Endothelial cell of umbilical vein (primary cell): ENCODE measurements at places on chromosomes 12 and 14.

- no peak overlapping the region for H3K4me3 ChIP-seq
- no peaks in the 10 kb centered on the region for H3K27me3 ChIP-seq
- H3K36me3 ChIP-seq: no peaks in the 10 kb centered on the region
- H3K4me1 ChIP-seq: no peaks in the 10 kb centered on the region
These were observed 54.8 kb upstream of the DYRK2 start for GRCh38 chr12:67593461-67594330.

DNA sequence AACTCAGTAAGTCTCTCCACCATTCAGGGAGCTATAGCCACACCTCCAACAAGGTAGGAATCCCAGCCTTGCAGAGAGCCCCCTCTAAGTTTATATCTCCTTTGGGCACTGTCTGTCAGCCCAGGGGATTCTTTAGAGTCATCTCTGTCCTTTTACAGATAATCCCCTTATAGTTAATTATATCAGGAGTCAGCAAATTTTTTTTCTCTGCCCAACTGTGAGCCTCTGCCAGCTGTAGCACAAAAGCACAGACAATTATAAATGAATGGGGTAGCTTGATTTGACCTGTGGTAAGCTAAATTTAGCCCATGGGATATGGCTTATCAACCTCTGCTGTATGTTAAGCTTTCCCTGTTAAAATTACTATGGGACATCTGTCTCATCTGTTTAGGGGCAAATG lies 8.3 kb downstream of the CEP128 start:
- no peak for DNase-seq
- no peaks in the 10 kb centered on the region for H3K27me3 ChIP-seq
- no peaks in the 10 kb centered on the region for H3K36me3 ChIP-seq
- no peak overlapping the region for H3K27ac ChIP-seq
- no peak overlapping the region for H3K4me3 ChIP-seq

GRCh38 chr14:22415605-22415959 lies 173.4 kb downstream of the DAD1 start:
- no peak for DNase-seq
- H3K4me1 ChIP-seq: no peaks in the 10 kb centered on the region
- H3K4me3 ChIP-seq: no peak overlapping the region

- H3K36me3 ChIP-seq: no peaks in the 10 kb centered on the region
- no peak overlapping the region for H3K27ac ChIP-seq
- no peaks in the 10 kb centered on the region for H3K27me3 ChIP-seq
- H3K4me1 ChIP-seq: peaks cover 5% of the 10 kb centered on the region
These were observed 267.6 kb downstream of the AEBP2 start for GRCh38 chr12:19706936-19707335.

GRCh38 chr14:65566820-65567522 lies 154.4 kb downstream of the FUT8 start:
- H3K36me3 ChIP-seq: no peaks in the 10 kb centered on the region
- DNase-seq: no peak
- H3K27me3 ChIP-seq: no peaks in the 10 kb centered on the region
- no peaks in the 10 kb centered on the region for H3K4me1 ChIP-seq
- H3K4me3 ChIP-seq: no peak overlapping the region

- DNase-seq: no peak
- no peaks in the 10 kb centered on the region for H3K36me3 ChIP-seq
- no peaks in the 10 kb centered on the region for H3K4me1 ChIP-seq
These were observed 109.3 kb downstream of the C12orf42 start for GRCh38 chr12:103386451-103386850.

GRCh38 chr14:69132513-69133181 lies 20.3 kb downstream of the DCAF5 start:
- no peak overlapping the region for H3K4me3 ChIP-seq
- H3K36me3 ChIP-seq: no peaks in the 10 kb centered on the region
- H3K4me1 ChIP-seq: peaks cover 16% of the 10 kb centered on the region
- no peak for DNase-seq
- H3K27ac ChIP-seq: no peak overlapping the region
- H3K27me3 ChIP-seq: no peaks in the 10 kb centered on the region

DNA sequence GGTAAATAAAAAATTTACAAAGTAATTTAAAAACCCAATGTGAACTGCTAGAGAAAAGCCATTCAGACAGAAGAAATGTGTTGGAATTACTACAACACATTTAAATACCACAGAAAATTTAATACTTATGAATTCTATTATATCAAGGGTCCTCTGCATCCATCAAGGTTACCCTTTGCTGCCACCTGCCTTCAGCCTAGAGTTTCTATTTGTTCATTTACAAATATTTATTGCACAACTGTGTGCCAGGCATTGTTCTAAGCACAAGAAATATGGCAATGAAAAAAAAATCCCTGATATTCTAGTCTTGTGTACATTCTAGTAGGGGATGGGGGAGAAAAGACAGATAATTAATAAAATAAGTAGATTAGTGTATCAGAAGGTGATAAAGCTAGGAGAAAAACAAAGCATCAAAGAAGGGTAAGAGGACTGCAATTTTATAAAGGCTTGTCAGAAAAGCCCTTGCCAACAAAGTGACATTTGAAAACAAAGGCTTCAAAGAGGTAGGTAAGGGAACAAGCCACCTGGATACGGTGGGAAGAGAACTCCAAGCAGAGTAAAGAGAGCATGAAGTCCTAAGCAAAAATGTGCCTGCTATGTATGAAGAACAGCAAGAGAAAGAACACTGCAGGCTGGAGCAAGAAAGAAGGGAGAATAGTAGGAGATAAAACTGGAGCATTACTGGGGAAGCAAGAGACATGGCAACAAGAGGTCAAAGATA lies 59.1 kb upstream of the SLC6A13 start:
- no peaks in the 10 kb centered on the region for H3K27me3 ChIP-seq
- no peak overlapping the region for H3K27ac ChIP-seq
- no peaks in the 10 kb centered on the region for H3K4me1 ChIP-seq
- peaks cover 21% of the 10 kb centered on the region for H3K36me3 ChIP-seq

DNA sequence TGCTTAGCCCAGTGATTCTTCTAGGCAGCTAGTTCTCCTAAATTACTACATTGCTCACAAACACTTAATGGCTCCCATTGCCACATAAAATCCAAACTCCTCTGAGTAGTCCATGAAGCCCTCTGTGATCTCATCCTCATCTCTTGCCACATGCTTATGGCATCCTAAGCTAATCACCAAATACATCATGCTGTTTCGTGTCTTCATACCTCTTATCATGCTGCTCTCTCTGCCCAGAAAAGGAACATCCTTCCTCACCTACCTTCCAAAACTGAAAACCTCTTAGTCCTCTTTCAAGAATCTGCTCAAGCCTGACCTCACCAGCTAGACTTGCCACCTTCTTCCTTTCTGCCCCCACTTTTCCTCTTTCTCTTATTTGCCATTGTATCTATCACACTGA lies 108.5 kb downstream of the DUSP6 start:
- no peaks in the 10 kb centered on the region for H3K36me3 ChIP-seq
- H3K27ac ChIP-seq: no peak overlapping the region
- H3K4me3 ChIP-seq: no peak overlapping the region

GRCh38 chr14:68873376-68873775 lies 80.5 kb upstream of the ZFP36L1 start:
- peaks cover 53% of the 10 kb centered on the region for H3K36me3 ChIP-seq
- no peaks in the 10 kb centered on the region for H3K4me1 ChIP-seq
- H3K27ac ChIP-seq: no peak overlapping the region
- DNase-seq: no peak
- H3K27me3 ChIP-seq: no peaks in the 10 kb centered on the region
- H3K4me3 ChIP-seq: no peak overlapping the region

- no peak overlapping the region for H3K27ac ChIP-seq
- no peak overlapping the region for H3K4me3 ChIP-seq
- peaks cover 19% of the 10 kb centered on the region for H3K4me1 ChIP-seq
- no peaks in the 10 kb centered on the region for H3K27me3 ChIP-seq
- H3K36me3 ChIP-seq: peaks cover 36% of the 10 kb centered on the region
These were observed 20.5 kb downstream of the TMBIM6 start for GRCh38 chr12:49761677-49762467.

- no peak for DNase-seq
- H3K27ac ChIP-seq: no peak overlapping the region
- H3K36me3 ChIP-seq: no peaks in the 10 kb centered on the region
- no peaks in the 10 kb centered on the region for H3K4me1 ChIP-seq
- H3K4me3 ChIP-seq: no peak overlapping the region
These were observed 157.3 kb upstream of the PLXNC1 start for GRCh38 chr12:93990832-93991803.

DNA sequence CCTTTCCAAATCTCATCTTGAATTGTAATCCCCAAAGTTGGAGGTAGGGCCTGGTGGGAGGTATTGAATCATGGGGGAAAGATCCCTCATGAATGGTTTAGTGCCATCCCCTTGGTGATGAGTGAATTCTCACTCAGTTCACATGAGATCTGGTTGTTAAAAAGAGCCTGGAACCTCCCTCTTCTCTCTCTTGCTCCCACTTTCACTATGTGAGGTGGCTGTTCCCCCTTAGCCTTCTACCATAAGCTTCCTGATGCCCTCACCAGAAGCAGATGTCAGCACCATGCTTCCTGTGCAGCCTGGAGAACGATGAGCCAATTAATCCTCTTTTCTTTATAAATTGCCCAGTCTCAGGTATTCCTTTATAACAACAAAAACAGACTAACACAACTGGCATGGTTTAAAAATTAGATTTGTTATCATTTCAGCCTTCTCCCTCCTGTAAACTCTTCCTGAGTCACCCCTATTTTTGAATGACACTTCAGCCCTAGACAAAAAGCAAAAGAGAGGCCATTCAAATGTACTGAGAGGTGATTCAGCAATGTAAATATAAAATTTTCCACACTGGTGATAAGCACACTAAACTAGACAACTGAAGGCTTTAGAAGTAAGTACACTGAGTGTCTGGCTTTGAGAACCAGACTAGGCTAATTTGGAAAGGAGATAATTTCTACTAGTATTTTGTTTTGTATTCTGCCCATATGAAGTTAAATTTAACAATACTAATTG lies 212.1 kb upstream of the ABCD2 start:
- no peaks in the 10 kb centered on the region for H3K36me3 ChIP-seq
- no peak overlapping the region for H3K27ac ChIP-seq
- no peaks in the 10 kb centered on the region for H3K27me3 ChIP-seq
- H3K4me1 ChIP-seq: no peaks in the 10 kb centered on the region

- peak overlapping the region; percentile 72 for H3K27ac ChIP-seq
- H3K4me3 ChIP-seq: peak overlapping the region; percentile 91
- H3K27me3 ChIP-seq: no peaks in the 10 kb centered on the region
- H3K4me1 ChIP-seq: peaks cover 40% of the 10 kb centered on the region
- no peaks in the 10 kb centered on the region for H3K36me3 ChIP-seq
These were observed 20.6 kb upstream of the CLEC2D start for GRCh38 chr12:9648701-9649531.

DNA sequence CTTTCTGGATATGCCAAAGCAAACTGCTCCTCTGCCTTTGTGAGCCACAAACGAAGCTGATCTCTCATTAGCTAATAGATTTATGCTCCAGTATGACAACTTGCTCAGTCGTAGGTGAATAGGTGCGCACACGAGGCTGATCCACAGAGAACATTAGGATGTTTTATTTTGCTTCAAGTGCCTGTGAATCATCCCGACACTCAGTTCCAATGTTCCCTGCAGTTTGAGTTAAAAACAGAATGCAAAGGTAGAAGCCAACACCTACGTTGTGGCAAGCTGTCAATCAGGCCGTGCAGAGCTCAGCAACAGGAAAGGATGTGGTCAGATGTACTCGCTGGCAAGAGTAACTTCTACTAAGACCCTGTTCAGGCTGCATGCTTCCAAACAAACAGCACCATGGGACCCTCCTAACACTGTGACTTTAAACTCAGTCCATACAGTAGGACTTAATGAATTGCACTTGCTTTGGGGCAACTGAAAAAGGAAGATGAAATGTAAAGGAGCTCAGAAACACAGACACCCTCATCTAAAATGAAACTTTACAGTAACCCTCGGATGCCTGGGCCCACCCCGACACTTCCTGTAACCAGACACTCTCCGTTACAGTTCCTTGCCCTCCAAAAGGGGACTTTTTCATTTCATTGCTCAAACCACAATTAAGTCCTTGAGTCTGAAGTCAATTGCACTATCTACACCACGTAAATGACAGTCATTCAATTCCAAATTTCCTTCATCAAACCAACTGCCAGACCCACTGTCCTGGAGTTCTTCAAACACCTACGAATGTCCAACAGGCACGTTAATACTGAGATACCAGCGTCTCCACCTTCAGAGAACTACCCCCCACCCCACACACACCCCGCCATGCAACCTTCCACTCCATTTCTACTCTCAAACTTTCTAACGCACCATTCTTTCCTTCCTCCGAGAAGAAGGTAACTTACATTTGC lies 1.6 kb downstream of the CCDC88C start:
- H3K4me1 ChIP-seq: peaks cover 25% of the 10 kb centered on the region
- peak overlapping the region; percentile 57 for H3K4me3 ChIP-seq
- DNase-seq: peak; percentile 47
- no peaks in the 10 kb centered on the region for H3K27me3 ChIP-seq

GRCh38 chr12:50923361-50924130 lies 28.8 kb upstream of the HIGD1C start:
- peaks cover 24% of the 10 kb centered on the region for H3K4me1 ChIP-seq
- H3K27ac ChIP-seq: peak overlapping the region; percentile 65

DNA sequence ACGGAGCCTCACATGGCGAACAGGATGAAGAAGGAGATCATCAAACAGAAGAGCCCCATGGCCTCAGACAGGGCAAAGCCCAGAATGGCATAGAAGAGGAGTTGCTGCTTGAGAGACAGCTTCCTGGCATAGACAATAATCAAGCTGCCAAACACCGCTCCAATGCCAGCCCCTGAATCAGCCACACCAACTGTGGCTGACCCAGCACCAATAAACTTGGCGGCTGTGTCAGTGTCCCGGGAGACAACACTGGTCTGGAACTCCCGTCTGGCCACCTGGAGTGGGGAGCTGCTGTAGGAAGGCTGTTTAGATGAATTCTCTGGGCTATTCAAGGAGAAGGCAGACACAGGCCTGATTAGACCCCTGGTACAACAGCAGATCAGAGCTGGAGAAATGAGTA lies 100.1 kb downstream of the HEATR5A start:
- DNase-seq: no peak
- H3K4me1 ChIP-seq: no peaks in the 10 kb centered on the region
- H3K36me3 ChIP-seq: no peaks in the 10 kb centered on the region

DNA sequence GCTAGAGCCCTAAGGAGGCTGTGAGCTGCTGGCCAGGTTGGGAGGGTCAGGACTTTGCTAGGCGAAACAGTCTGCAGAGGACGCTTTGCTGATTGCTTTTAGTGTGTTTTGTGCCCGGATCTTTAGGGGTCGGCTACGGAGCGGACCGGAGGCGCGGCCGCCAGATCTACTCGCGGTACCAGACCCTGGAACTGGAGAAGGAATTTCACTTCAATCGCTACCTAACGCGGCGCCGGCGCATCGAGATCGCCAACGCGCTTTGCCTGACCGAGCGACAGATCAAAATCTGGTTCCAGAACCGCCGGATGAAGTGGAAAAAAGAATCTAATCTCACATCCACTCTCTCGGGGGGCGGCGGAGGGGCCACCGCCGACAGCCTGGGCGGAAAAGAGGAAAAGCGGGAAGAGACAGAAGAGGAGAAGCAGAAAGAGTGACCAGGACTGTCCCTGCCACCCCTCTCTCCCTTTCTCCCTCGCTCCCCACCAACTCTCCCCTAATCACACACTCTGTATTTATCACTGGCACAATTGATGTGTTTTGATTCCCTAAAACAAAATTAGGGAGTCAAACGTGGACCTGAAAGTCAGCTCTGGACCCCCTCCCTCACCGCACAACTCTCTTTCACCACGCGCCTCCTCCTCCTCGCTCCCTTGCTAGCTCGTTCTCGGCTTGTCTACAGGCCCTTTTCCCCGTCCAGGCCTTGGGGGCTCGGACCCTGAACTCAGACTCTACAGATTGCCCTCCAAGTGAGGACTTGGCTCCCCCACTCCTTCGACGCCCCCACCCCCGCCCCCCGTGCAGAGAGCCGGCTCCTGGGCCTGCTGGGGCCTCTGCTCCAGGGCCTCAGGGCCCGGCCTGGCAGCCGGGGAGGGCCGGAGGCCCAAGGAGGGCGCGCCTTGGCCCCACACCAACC lies 1.5 kb downstream of the HOXC6 start:
- H3K27me3 ChIP-seq: peaks cover 82% of the 10 kb centered on the region
- H3K27ac ChIP-seq: no peak overlapping the region
- no peaks in the 10 kb centered on the region for H3K36me3 ChIP-seq
- no peaks in the 10 kb centered on the region for H3K4me1 ChIP-seq
- H3K4me3 ChIP-seq: no peak overlapping the region
